ENCODE measurements at places on chromosomes 12 and 14. TPM values are rescaled to one million over a fixed set of nuclear protein-coding genes. Genes with fewer than 3 reads are reported as not detected.
A peak's percentile ranks its signal among the peaks of the same experiment; 100 is the strongest.

DNA sequence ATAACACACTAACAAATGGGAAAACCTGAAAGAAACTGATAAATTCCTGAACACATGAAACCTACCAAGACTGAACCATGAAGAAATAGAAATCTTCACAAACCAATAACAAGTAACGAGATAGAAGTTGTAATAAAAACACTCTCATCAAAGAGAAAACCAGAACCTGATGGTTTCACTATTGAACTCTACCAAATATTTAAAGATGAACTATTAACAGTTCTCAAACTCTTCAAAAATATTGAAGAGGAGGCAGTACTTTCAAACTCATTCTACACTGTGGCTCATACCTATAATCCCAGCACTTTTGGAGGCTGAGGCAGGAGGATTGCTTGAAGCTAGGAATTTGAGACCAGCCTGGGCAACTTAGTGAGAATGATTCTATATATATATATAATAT, 48.4 kb upstream of the TMTC2 start:
- no peak for ATAC-seq

DNA sequence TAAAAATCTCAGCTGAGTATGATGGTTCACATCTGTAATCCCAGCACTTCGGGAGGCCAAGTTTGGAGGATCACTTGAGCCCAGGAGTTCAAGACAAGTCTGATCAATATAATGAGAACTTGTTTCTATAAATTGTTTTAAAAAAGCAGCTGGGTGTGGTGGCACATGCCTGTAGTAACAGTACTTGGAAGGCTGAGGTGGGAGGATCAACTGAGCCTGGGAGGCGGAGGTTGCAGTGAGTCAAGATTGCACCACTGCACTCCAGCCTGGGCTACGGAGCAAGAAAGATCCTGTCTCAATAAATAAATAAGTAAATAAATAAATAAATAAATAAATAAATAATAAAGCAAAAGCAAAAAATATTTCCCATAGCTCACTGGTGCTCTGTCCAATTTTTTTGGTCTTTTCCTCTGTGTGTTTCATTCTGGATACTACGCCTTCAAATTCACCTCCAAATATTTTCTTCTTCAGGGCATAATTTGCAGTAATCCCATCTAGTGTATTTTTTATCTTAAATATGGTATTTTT, 32.7 kb upstream of the SNX6 start:
- ATAC-seq, result no peak

DNA sequence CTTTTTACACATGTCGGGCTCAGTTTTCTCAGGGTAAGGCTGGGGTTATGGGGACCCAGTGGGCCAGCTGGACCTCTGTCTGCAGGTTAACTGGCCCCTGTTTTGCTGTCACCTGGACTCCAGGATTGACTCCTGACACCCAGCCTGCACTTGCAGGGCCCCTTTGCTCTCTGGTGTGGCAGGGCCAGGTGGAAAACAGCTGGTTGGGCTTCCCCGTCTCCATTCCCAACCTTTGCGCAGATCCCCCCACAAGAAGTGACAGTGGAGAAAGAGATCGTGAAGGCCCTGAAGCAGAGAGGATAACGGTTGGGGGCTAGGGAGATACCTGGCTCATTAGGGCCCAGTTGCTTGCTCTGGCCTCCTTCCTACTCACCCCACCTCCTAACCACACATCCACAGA, 1.5 kb upstream of the PPP1R1A start:
- no peak for ATAC-seq

GRCh38 chr12:76957301-76957700, 78.5 kb upstream of the CSRP2 start:
- no peak for ATAC-seq

DNA sequence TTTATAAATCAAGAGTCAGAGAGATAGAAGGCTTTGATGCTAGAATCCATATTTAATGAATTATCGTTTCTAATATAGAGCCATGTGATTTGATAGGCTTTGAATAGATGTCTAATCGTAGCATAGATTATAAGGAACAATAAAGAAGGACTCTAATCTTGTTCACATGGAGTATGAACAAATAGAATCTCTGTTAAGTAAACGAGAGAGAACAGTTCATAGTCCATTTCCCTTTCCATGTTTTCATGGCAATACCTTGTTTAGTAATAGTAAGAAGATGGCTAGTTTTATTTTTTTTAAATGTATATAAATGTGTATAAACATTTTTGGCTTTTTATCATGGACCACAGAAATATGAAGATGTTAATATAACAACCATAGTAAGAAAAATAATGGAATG, 32.3 kb upstream of the RAD51AP1 start:
- ATAC-seq, result no peak

DNA sequence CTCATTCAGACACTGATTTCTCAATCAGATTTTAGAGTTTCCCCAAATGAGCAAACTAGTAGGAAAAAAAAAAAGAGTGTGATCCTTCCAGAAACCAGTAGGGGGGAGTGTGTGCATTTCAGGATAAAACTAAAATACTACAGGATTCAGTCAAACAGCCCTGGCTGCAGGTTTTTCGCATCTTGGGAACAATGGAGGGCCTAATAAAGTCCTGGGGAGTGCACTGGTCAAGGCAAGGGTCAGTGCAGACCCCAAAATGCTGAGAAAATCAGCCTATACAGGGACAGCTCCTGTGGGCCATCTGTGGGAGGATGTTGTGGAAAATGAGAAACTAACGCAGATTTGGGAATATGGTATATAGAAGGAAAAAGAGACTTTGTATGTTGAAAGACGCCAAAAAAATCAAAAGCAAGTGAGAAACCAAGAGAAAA, 22.2 kb upstream of the ABCD4 start:
- no peak for ATAC-seq

- ATAC-seq, result no peak
Measured at GRCh38 chr12:97938031-97938430, 475.4 kb downstream of the RMST start.

DNA sequence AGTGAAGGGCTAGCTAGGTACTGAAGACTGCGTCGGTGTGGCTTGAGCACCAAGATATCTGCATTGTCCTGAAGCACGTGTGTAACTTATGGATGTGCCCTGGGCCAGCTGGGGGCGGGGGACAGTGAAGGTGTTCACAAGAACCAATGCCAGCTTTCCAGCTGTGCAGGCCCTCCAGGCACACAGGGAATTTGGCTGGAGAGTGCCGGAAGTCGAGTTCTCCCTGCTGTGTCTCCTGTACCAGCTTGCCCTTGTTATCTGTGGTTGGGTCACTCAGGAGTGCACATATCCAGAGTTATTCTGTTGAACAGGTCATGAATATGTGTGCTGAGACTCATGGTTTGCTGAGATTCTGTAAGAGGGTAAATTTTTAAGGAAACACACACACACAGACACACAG, 75.9 kb upstream of the CRY1 start:
- ATAC-seq, result peak; percentile 51

The RNASE1 gene
- 8.6 TPM for total RNA-seq

The ISM2 gene
- total RNA-seq, result not detected

The ZNF385A gene
- total RNA-seq, result 52.2 TPM

The IL26 gene
- total RNA-seq, result not detected

The TMEM253 gene
- total RNA-seq, result 1.6 TPM

The OAS3 gene
- total RNA-seq, result 33.6 TPM

The HOXC4 gene
- total RNA-seq, result 5.1 TPM

The DACT1 gene
- 0.32 TPM for total RNA-seq

The ITGB7 gene
- total RNA-seq, result 7.0 TPM

Measured in esophagus mucosa (tissue), 1 donor.